ENCODE measurements at places on chromosomes 2 and 18.

- DNase-seq, result no peak
Observed at GRCh38 chr2:204183608-204184007, 247.0 kb downstream of the ICOS start.

DNA sequence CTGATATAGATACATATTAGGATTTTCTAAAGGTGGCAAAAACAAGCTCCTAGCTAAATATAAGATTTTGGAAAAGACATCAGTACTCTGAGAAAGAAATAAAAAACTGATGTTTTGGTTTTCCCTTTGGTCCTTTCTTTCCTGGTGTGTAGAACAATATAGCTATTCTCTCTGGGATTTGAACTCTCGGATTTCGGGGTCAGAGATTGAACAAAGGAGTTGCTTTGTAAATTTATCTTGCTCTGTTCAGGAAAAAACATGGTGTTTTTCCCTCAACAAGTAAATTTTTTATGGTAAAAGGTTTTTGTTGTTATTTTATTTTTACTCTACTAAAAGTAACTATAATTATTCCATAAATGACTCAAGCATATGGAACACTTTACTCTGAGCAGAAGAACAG is 889.3 kb downstream of the ERBB4 start:
- no peak for DNase-seq

GRCh38 chr2:236889791-236890704 is 195.6 kb upstream of the COPS8 start:
- no peak for DNase-seq

GRCh38 chr2:231222318-231223000 is 24.0 kb downstream of the ARMC9 start:
- no peak for DNase-seq

All from SHP77 treated with DMSO at 0.1 percent for 48 hours (cell line).